ENCODE measurements at places on chromosomes 12 and 14. TPM values are rescaled to one million over a fixed set of nuclear protein-coding genes. Genes with fewer than 3 reads are reported as not detected.

DNA sequence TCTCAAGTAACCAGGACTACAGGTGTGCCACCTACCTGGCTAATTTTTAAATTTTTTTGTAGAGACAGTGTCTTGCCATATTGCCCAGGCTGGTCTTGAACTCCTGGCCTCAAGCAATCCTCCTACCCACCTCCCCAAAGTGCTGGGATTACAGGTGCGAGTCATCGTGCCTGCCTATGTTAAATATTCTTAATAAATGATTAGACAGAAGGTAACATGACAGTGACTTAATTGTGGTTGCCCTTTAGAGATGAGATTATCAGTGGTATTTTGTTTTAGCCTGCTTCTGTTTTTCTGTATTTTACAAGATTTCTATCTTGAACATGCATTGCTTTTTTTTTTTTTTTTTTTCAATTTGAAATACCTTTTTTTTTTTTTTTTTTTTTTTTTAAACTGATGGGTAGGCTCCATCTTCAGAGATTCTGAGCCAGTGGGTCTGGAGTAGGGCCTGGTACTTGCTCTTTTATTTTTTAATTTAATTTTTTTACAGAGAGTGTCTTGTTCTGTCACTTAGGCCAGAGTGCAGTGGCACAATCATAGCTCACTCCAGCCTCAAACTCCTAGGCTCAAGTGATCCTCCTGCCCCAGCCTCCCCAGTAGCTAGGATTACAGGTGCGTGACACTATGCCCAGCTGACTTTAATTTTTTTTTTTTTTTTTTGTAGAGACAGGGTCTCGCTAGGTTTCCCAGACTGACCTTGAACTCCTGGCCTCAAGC, 88.4 kb downstream of the BORCS5 start:
- no peaks in the 10 kb centered on the region for H3K27me3 ChIP-seq
- no peak overlapping the region for H3K27ac ChIP-seq
- DNase-seq: no peak
- peaks cover 12% of the 10 kb centered on the region for H3K4me1 ChIP-seq

Gene GDF3
- total RNA-seq: not detected

- no peaks in the 10 kb centered on the region for H3K4me1 ChIP-seq
- no peak overlapping the region for H3K4me3 ChIP-seq
- H3K36me3 ChIP-seq: no peaks in the 10 kb centered on the region
- H3K27ac ChIP-seq: no peak overlapping the region
These were observed 21.1 kb upstream of the PGF start for GRCh38 chr14:74976264-74977113.

Gene DTD2
- total RNA-seq: 24.6 TPM

DNA sequence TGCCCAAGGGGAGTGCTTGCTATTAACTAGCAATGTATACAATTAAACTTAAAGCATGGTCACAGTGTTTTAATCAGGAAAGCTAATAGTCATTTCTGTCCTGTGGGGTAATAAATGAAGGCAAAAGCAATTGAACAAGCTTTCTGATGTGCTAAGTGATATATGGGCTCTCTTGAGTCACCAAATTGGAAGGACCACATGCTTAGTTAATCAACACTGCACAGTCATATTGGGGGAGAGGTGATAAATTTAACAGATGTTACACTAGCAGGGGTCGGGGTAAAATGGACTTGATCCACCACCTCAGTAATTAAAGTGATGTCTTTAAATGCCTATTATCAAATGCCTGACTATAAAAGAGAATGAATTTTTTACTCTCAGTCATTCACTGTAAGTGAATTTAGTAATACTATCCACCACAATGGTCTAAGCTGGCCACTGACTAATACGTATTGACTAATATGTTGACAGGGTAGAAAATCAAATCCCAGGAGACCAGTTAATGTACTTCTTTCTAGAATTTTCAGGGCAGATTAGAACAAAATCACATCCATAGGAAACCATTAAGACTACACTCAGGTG, 736.3 kb downstream of the RPS29 start:
- no peaks in the 10 kb centered on the region for H3K27me3 ChIP-seq
- H3K4me1 ChIP-seq: no peaks in the 10 kb centered on the region
- H3K27ac ChIP-seq: no peak overlapping the region
- no peaks in the 10 kb centered on the region for H3K36me3 ChIP-seq
- H3K4me3 ChIP-seq: no peak overlapping the region

- no peak overlapping the region for H3K4me3 ChIP-seq
- H3K4me1 ChIP-seq: no peaks in the 10 kb centered on the region
- no peak overlapping the region for H3K27ac ChIP-seq
- H3K27me3 ChIP-seq: no peaks in the 10 kb centered on the region
- no peak for DNase-seq
- H3K36me3 ChIP-seq: no peaks in the 10 kb centered on the region
These were observed 188.1 kb upstream of the PRKD1 start for GRCh38 chr14:30115756-30116155.

Gene ANP32D
- not detected for total RNA-seq

Gene NINJ2
- total RNA-seq: not detected

DNA sequence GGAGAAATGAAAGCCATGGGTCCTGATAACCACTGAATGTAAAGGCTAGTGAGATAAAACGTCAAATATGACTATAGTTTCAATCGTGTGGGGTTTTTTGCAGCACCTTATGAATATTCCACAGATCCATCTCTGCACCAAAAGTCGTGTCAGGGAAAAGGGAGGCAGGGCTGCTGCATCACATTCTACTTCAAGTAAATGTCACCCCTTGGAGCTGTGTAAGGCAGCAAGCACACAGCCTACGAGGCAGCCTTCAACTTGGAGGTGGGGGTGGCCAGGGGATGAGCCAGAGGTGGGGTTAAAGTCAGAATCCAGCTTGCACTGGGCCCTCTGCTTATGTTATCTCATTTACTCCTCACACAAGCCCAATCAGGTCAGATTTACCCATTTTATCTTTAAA, 90.4 kb downstream of the ARMH4 start:
- no peak overlapping the region for H3K27ac ChIP-seq
- no peaks in the 10 kb centered on the region for H3K36me3 ChIP-seq
- no peak overlapping the region for H3K4me3 ChIP-seq
- H3K4me1 ChIP-seq: no peaks in the 10 kb centered on the region

DNA sequence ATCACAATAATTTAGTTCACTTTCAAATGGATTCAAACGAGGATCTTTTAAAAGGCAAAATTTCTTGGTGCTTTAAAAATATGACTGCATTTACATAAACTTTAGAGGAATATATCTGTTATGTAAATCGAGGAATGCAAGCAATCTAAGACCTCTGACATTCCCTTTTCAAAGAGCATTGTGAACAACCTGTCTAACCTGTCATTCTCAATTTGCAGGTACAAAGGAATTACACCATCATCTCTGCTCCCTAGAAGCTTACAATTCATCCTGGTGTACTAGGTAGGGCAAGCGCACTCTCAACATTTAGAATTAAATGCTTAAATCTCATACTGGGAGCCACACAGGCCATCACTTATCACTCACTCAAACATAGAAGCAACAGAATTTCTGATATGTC, 35.6 kb downstream of the BMP4 start:
- no peaks in the 10 kb centered on the region for H3K36me3 ChIP-seq
- H3K27me3 ChIP-seq: no peaks in the 10 kb centered on the region
- no peak for DNase-seq
- no peak overlapping the region for H3K4me3 ChIP-seq
- peaks cover 8% of the 10 kb centered on the region for H3K4me1 ChIP-seq

- H3K27me3 ChIP-seq: no peaks in the 10 kb centered on the region
- no peak overlapping the region for H3K4me3 ChIP-seq
- no peak for DNase-seq
- no peak overlapping the region for H3K27ac ChIP-seq
These were observed 466.3 kb downstream of the DIO2 start for GRCh38 chr14:79745046-79745445.

DNA sequence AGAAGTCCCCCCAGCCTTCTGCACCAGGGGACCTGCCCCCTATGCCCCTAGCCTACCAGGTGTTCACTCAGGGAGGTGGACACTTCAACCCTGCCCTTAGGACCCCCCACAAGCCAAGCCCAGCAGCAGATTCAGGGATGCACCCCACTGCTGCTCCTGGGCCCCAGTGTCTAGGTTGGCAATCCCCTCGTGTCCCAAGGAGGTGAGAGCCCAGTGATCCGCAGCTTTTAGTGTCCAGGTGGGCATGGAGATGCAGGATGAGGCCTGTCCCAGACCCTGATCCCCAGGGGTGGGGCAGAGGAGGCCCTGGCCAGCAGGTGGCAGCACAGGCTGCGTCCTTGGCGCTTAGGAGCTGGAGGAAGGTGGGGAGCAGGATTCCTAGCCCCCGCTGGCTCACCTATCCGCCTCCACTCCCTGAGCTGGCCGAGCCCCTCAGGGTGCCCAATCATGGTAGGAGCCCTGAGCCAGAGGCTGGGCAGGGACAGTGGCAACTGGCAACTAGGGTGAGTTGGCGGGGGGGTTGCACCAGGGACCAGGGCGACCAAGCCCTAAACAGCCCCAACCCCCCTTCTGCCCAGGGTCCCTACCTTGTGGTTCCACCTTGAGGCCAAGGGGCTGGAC, 4.1 kb downstream of the CKB start:
- H3K27ac ChIP-seq: peak overlapping the region; percentile 54
- H3K4me1 ChIP-seq: peaks cover 40% of the 10 kb centered on the region
- H3K36me3 ChIP-seq: peaks cover 12% of the 10 kb centered on the region
- no peak overlapping the region for H3K4me3 ChIP-seq
- no peak for DNase-seq

GRCh38 chr14:101503431-101504095, 57.7 kb upstream of the DIO3 start:
- no peak overlapping the region for H3K4me3 ChIP-seq
- no peaks in the 10 kb centered on the region for H3K36me3 ChIP-seq
- no peaks in the 10 kb centered on the region for H3K4me1 ChIP-seq
- DNase-seq: no peak
- H3K27me3 ChIP-seq: no peaks in the 10 kb centered on the region
- no peak overlapping the region for H3K27ac ChIP-seq

DNA sequence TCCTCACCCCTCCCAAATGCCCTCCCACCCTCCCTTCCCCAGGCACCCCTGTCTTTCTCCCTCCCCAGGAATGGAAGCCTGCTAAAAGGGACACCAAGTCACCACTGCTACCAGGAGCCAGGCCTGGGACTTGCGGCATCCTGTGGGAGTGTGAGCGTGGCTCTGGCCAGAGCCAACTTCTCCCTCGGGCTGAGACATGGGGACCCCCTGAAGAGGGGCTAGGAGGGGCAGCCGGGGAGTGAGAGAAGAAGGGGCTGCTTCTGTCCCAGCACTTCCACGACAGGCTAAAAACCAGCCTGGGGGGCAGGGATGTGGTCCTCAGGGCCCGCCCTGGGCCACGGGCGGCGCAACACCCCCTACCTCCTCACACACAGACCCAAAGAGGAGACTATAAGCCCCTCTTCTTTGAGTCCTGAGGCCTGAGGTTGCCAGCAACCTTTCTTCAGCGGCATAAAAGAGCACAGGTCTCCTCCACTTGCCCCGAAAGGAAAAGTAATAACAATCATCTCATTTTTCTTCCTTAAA, 278.9 kb downstream of the DPF3 start:
- no peak for DNase-seq
- no peaks in the 10 kb centered on the region for H3K27me3 ChIP-seq
- H3K4me3 ChIP-seq: no peak overlapping the region
- no peaks in the 10 kb centered on the region for H3K36me3 ChIP-seq
- peaks cover 9% of the 10 kb centered on the region for H3K4me1 ChIP-seq
- no peak overlapping the region for H3K27ac ChIP-seq

Gene CACNA2D4
- 1.7 TPM for total RNA-seq

Gene ASIC1
- total RNA-seq: 28.9 TPM

Gene INHBE
- 0.89 TPM for total RNA-seq

DNA sequence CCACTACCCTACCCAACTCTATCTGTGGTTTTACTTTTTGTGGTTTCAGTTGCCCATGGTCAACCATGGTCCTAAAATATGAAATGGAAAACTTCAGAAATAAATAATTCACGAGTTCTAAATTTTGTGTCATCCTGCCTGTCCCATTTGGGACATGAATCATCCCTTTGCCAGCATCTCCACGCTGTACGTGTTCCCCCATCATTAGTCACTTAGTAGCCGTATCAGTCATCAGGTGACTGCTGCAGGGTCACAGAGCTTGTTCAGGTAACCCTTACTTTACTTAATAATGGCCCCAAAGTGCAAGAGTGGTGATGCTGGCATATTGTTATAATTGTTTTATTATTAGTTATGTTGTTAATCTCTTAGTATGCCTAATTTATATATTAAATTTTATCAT, 209.9 kb downstream of the ITPR2 start:
- H3K36me3 ChIP-seq: no peaks in the 10 kb centered on the region
- no peaks in the 10 kb centered on the region for H3K4me1 ChIP-seq
- H3K27ac ChIP-seq: no peak overlapping the region
- H3K4me3 ChIP-seq: no peak overlapping the region
- DNase-seq: no peak

Gene LRP1-AS
- not detected for total RNA-seq

Gene NRL
- 0.66 TPM for total RNA-seq

Gene KCNA5
- not detected for total RNA-seq

- DNase-seq: no peak
- no peaks in the 10 kb centered on the region for H3K36me3 ChIP-seq
- H3K27ac ChIP-seq: no peak overlapping the region
These were observed 183.3 kb upstream of the LMO3 start for GRCh38 chr12:16789204-16789790.

DNA sequence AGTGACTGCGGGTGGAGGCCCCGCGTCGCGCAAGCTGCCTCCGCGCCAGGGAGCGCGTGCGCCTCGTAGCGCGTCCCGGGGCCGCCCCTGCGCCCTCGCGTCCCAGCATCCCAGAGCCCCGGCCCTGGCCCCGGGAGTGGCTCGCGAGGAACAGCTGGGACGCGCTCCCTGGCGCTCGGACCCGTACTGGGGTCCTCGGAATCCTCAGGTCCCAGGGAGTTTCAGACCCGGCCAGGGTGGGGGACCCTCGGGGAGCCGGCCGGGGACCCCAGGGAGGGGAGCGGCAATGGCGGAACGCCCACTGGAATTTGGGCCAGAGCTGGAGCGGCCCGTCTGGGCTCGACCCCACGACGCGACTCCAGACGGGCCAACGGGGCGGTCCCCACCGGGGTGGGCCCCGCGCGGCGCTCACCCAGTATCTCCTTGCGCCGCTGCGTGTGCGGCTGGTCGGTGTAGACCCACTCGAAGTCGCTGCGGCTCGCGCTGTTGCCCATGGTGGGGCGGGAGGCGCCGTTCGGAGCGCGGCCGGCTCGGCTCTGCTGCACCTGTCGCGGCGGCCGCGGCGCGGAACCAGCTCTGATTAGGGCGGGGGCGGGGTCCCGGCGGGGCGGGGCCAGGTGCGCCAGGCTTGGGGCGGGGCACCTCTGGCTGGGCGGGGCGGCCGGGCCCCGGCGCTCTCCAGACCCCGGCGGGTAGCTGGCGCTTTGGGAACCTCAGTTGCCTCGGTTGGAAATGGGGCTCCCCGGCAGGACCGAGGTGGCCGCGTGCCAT, at the start of gene DEGS2:
TSS of gene DEGS2 (minus strand) at position 552 of the 771 bp plus-strand sequence. CDS start at position 494, 58 bp downstream.
- H3K27ac ChIP-seq: no peak within 1 kb of the TSS
- H3K4me1 ChIP-seq: no peaks in the 10 kb centered on the region
- H3K36me3 ChIP-seq: no peaks in the 10 kb centered on the region
- no peaks in the 10 kb centered on the region for H3K27me3 ChIP-seq

Gene CRACR2A
- 18.4 TPM for total RNA-seq
